ENCODE measurements at places on chromosomes 12 and 14.

DNA sequence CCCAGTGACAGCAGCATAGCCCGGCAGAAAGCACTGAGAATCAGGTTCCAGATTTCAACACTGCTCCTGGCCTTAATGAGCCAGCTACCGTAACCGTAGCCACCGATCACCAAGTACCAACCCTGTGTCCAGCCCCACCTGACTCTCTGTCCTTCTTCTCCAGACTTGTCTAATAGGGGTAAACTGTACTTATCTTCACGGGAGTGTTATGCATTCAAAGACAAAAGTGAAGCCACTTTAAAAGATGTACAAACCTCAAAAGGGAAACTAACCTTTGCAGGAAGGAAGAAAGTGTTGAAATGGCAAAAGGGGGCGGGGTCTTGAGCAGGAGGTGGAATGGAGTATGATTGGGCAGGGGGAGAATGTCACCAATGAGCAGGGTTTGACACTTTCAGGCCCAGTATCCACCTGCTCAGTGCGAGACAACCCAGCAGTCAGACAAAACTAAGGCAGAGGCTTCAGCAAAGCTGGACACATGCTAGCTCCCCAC lies 226.1 kb downstream of the CHST11 start:
- DNase-seq = no peak

DNA sequence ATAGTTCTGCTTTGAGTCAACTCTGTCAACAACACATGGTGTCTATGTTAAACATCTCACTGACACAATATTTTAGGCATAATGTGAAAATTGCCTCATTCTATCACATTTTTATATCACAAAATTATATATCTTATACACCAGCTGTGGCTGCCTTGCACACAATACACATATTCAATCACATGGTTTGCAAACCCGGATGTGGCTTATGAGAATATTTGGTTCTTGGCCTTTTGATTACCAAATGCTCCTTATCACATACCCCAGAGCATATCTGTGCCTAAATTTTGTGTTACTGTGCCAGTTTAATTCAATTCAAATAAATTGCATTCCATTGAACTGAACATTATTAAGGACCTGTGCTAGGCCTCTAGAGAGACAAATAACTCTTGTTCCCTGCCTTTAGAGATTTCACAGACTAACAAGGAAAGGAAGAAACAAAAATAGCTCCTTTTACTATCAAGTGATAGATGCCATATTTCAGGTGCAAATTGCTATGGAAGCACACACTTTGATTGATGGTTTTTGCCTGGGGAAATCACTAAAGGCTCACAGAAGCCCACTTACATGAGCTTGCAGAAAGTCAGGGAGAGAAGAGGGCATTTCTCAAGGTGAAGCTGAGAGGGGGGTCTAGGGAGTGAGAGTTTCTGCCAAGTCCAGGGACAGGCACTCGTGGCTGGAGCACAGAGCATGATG lies 63.4 kb downstream of the PPP1R36 start:
- DNase-seq = no peak

- no peak for DNase-seq
Measured at GRCh38 chr12:108257610-108258106, 81.5 kb downstream of the CMKLR1 start.

DNA sequence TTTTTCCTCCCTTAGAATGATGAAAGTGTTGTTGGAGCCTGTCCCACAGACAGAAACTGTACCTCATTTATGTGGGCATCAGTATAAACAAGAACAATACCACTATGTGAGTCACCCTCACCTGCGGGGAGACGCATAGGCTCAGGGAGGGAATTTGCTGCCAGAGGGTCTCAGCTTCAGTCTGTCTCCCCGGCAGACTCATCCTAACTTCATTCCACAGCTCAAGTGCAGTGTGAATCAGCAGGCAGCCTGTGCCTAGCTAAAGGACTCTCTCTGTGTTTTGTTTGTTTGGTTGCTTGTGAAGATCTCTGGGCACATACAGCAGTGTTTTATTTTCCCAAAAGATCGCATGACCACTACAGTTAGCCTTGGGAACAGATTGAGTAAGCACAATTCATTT lies 98.9 kb downstream of the PRKCH start:
- DNase-seq = no peak

DNA sequence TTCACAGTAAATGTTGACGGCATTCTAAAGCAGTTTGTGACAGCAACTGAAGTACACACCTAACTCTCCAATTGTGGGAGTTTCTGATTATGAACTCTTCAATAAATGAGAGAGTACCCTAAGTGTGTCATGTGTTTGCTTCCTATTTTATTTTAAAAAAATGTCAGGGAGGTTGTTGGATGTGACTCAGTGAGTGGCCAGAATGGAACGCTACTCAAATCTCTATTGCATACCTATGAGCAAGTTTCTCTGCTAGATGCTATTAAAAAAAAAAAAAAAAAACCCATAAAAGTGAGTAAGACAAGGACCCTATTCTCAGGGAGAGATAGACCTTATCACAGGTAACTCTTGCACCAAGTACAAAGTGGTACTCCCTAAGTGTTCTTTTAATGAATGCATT lies 256.6 kb downstream of the BTG1 start:
- no peak for DNase-seq

GRCh38 chr12:15050659-15051058 lies 77.8 kb downstream of the PDE6H start:
- no peak for DNase-seq

DNA sequence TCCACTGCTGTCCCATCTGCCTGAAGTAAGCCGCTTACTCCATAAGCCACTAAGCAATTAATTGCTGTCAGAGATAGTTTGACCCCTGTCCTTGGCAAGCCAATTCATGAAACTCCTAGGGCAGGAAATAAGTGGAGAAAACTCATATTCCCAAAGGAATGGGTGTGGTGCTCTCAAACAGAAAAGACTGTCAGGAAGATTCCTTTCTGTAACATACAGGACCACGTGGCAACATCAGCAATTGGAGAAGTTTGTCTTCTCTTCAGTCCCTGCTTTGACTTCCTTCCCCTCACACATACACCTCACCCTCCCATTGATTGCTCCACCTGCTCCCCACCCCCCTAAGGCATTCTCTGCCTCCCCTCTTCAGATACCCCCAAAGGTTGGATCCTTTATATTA lies 36.2 kb upstream of the MDM1 start:
- DNase-seq = no peak

DNA sequence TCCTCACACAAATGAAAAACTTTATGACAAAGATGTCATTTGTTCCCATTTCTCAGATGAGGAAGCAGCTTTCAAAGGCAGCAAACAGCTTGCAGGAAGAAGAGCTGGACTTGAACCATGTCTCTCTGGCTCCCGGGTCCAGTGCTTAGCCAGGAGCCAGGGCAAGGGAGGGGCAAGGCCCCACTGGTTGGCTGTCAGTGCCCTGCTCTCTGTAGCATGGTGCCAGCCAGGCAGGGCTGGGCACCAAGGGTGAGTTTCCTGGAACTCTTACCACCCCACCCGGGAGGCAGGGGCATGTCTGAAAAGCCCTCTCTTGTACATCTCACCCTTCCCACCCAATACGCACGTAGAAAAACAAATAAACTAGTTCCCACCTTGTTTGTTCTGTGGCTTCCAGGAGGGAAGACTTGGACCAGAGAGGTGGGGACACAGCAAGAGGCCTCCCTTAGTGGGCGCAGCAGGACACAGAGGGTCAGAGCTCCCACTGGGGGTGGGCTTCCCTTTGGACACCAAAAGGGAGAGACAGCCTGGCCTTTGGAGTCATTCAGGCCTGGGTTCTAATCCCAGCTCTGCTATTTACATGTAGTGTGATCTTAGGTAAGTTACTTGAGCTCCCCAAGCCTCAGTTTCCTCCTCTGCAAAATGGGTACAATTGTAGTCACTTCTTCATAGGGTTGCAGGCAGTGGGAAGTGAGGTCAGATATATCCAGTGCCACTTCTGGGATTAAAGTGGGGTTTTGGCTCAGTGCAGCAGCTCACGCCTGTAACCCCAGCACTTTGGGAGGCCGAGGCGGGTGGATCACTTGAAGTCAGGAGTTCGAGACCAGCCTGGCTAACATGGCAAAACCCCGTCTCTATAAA lies 17.2 kb downstream of the TRPV4 start:
- DNase-seq = no peak

Measured in NCI-H1417 treated with DMSO at 0.1 percent for 48 hours (cell line).